Liver (tissue), 10 donors: ENCODE measurements at places on chromosomes 5 and 9.

DNA sequence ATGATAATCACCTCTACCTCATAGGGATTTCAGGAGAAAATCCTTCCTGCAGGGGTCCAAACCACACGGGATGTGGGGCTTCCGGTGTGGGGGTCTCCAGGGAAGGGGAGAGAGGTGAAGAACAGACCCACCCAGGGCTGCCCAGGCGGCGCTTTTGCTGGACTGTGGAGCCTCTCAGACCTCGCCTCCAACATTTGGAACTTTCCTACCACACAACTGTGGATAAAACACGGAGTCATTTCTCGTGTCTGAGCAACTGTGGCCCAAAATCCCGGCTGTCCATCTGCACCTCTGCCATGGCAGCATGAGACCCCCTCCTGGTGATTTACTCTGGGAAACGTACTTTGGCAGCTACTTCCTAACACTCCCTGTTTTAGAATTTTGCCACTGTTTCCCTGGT lies 307.8 kb upstream of the IRX4 start:
- DNase-seq: no peak

DNA sequence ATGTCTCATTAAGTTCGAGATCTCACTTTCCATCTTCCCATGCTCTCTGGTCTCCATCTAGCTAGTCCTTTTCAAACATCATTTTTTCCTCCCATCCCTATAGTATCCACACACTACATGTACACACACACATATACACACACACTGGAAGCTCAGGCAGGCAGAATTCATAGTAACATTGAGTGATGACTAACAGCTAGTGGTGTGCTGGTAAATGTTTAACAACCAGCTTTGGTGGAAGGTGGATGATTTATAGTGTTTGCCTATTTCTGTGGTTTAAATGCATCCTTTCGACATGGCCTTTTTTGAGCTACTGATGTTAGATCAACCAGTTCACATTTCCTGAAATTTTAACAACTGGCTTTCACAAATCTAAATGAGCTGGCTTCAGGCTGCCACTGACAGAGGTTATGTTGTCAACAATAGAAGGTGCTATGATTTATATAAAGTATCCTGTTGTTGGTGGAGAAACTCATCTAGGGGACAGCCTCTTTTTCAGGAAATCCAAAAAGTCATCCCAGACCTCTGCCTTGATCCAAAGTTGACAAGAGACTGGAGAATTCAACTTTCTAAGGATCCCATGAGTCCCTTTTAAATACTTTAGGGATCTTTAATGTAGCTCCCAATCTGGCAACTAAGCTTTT lies 117.8 kb downstream of the CCDC192 start:
- DNase-seq: no peak

DNA sequence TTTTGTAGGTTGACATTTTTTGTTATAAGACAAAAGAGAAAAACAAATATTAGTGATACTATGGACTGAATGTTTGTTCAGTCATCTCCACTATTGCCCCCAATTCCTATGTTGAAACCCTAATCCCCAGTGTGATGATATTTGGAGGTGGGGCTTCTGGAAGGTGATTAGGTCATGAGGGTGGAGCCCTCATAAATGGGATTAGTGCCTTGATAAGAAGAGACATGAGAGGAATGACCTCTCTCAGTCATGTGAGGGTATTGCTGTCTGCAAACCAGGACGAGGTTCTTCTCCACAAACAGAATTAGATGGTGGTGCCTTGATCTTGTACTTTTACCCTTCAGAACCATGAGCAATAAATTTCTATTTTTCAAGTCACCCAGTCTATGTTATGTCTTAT lies 34.5 kb upstream of the KLF9 start:
- no peak for DNase-seq

- DNase-seq: peak; percentile 76
These were observed 9.6 kb downstream of the NDST1 start for GRCh38 chr5:150517272-150518152.

GRCh38 chr5:57539281-57539701 lies 56.7 kb upstream of the ACTBL2 start:
- no peak for DNase-seq

DNA sequence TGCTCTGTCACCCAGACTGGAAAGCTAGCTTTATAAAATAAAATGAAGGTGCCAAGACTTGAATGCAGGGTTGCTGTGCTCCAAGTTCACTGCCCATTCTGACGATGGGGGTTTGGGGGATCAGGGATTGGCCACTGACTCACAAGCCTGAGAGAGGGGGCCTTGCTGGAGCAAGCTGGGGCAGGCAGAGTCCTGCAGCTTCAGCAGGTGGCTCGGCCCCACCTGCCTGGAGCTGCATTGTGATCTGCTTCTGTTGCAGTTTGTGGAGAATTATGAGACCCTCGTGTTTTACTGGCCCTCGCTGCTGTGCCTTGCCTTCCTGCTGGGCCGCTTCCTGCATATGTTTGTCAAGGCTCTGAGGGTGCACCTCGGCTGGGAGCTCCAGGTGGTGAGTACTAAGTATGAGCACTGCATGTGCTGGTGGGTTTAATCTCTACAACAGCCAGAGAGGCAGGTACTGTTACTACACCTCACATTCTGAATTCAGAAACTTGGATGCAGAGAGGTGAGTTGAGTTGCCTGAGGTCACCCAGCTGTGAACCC lies 31.1 kb upstream of the CCDC180 start:
- DNase-seq: no peak

GRCh38 chr9:113364951-113365350 lies 11.8 kb downstream of the HDHD3 start:
- DNase-seq: no peak

- DNase-seq: no peak
These were observed 41.5 kb downstream of the SVEP1 start for GRCh38 chr9:110537841-110538646.

DNA sequence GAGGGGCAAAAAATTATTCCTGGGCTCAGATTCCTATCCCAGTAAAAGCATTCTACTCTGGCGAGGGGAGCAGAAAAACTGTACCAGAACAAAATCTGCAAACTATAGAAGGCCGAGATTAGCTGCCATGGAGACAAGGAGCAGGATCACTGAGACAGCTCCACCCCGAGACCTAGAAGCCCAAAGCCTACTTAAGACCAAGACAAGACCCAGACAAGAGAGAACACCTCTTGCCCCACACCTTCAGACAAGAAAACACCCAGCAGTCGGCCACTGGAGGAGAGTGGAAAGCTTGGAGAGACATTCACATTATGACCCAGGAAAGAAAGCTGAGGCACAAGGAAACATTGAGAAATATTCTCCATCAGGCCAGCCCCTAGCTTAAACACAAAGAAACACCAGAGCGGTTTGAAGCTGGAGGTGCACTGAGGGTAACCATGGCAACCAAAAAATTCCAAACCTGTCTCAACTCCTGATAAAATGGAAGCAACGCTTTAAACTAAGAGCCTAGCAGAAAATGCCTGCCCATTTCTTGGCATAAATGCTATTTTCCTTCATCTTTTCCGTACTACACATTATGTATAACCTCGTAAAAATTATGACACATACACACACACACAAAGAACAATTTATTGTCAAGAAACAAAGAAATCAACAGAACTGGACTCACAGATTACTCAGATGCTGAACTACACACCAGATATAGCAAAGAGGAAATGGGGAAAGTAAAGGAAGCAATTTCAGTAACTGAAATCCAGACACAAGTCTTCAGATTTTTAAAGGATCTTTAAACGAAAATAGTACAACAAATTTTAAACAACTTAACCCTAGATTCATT lies 53.8 kb upstream of the FTMT start:
- DNase-seq: no peak

GRCh38 chr9:83511051-83511450 lies 27.1 kb downstream of the FRMD3 start:
- no peak for DNase-seq

GRCh38 chr5:143354025-143354424 lies 49.5 kb downstream of the NR3C1 start:
- DNase-seq: no peak

GRCh38 chr9:114403153-114403756 lies 15.5 kb upstream of the AKNA start:
- no peak for DNase-seq

- DNase-seq: no peak
These were observed 105.7 kb upstream of the MAMDC2 start for GRCh38 chr9:69937833-69938535.

GRCh38 chr5:112637343-112637742 lies 100.3 kb upstream of the APC start:
- no peak for DNase-seq

DNA sequence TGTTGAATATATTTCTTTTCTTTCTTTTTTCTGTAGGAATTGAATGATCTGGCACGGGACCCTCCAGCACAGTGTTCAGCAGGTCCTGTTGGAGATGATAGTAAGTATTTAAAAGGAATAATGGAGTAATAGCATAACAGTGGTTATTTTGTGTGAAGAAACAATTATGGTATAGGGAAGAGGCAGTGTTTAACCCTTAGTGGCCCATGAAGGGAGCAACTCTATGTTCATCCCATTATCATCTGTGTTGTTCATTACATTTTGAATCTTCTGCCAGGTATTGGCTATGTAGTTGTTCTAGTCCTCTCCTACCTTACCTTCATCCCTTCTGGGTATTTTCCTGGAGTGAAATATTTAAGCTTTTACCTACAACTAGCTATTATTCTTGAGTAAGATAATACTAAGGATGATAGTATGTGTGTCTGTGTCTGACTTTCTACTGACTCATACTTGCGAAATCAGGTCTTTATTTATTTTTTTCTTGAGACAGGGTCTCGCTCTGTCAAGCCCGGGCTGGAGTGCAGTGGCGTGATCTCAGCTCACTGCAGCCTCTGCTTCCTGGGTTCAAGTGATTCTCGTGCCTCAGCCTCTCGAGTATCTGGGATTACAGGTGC lies 39.3 kb downstream of the UBE2D2 start:
- no peak for DNase-seq
